ENCODE measurements at places on chromosomes 3 and 15.

GRCh38 chr15:98881526-98882520 is 125.8 kb downstream of the PGPEP1L start:
- peak; percentile 15 for DNase-seq

- DNase-seq, result no peak
Measured at GRCh38 chr3:116896116-116896515, 186.5 kb downstream of the TUSC7 start.

GRCh38 chr15:89095073-89095472 is 6.8 kb downstream of the ABHD2 start:
- DNase-seq, result no peak

DNA sequence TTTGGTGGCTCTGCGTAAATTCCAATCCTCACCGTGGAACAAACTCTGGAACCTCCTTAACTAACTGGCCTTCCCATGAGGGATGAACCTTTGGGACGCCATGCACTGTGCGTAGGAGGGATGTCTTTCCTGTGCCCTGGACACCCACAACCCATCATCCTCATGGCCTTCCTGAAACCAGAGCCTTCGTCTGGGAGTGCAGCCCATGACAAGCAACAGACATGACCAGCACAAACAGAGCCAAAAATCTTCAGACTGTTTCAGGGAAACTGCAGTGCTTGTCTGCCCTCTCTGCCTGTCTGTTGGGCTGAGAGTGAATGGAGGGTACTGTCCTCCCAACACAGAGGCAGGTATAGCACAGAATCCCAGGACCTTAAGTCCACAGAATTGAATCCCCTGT is 61.1 kb upstream of the BOC start:
- DNase-seq, result no peak

GRCh38 chr3:128597900-128598299 is 52.7 kb downstream of the RPN1 start:
- DNase-seq, result no peak

GRCh38 chr3:65814845-65815578 is 223.7 kb downstream of the MAGI1 start:
- DNase-seq, result no peak

GRCh38 chr15:84715441-84716035 is 401 bp downstream of the SEC11A start:
- DNase-seq, result no peak

GRCh38 chr3:194777729-194778128 is 92.0 kb downstream of the FAM43A start:
- DNase-seq, result no peak

DNA sequence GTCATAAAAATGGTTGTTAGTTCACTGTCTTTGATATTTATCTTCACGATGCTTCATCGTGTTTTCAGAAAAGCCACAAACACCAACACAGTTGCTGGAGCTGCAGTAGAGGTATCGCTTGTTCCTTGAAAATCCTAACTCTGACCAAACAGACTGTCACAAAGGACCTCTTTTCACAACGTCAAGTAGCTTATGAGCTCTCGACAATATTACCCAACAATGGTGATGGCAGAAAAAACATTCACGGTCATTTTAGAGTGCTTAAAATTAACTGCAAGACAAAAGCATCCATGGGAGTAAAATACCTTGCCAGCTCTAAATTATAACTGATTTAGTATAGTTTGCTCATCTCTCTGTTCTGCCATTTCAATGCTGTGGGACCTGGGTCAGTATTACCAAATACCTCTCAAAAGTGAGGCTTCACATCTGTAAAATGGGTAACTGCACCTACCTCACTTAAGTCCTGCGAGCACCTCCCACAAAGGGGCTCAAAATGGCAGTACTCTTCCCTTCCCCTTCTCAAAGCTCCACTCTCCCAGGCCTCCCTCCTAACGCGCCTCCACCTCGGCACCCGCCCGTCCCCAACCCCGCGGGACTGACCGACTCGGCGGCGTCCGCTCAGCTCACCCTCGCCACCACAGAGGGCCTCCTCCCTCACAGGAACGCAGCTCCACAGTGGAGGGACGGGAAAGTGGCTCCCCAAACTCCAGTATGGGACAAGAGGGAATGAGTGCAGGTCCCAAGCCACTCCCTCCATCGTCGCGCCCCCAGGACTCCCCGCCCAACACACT is 546 bp downstream of the TRIM59 start:
- no peak for DNase-seq

DNA sequence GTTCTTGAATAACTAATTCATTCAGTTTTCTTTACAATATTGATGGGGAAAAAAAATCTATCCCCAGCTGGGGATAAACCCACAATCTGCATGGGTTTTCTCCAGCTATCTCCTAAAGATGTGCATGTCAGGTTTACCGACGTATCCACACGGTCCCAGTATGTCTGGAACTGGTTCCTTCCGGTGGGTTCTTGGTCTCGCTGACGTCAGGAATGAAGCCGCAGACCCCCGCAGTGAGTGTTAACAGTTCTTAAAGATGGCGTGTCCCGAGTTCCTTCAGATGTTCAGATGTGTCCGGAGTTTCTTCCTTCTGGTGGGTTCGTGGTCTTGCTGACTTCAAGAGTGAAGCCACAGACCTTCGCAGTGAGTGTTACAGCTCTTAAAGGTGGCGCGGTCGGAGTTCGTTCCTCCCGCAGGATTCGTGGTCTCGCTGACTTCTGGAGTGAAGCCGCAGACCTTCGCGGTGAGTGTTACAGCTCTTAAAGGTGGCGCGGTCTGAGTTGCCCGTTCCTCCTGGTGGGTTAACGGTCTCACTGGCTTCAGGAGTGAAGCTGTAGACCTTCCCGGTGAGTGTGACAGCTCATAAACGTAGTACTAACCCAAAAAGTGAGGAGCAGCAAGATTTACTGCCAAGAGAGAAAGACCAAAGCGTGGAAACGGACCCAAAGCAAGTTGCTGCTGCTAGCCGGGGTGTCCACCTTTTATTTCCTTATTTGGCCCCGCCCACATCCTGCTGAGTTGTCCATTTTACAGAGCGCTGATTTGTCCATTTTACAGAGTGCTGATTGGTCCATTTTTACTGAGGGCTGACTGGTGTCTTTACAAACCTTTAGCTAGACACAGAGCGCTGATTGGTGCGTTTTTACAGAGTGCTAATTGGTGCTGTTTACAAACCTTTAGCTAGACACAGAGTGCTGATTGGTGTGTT is 195.1 kb upstream of the NR2F2 start:
- DNase-seq, result no peak

DNA sequence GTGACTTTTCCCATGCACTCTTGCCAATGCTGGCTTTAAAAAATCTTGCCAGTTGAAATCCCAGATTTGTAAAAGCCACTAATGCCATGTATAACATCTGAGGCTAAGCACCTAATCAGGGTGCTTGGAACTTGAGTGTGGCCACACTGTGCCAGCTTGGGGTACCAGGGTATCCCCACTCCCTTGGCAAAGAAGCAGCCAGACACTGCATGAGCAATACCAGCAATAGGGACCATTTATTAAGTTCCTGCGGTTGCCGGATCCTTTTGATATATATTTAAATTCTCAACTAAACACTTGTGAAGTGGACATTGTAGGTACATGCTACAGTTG is 2.2 kb upstream of the RHCG start:
- DNase-seq, result no peak

- DNase-seq, result no peak
Measured at GRCh38 chr3:12643010-12643380, 20.9 kb downstream of the RAF1 start.

DNA sequence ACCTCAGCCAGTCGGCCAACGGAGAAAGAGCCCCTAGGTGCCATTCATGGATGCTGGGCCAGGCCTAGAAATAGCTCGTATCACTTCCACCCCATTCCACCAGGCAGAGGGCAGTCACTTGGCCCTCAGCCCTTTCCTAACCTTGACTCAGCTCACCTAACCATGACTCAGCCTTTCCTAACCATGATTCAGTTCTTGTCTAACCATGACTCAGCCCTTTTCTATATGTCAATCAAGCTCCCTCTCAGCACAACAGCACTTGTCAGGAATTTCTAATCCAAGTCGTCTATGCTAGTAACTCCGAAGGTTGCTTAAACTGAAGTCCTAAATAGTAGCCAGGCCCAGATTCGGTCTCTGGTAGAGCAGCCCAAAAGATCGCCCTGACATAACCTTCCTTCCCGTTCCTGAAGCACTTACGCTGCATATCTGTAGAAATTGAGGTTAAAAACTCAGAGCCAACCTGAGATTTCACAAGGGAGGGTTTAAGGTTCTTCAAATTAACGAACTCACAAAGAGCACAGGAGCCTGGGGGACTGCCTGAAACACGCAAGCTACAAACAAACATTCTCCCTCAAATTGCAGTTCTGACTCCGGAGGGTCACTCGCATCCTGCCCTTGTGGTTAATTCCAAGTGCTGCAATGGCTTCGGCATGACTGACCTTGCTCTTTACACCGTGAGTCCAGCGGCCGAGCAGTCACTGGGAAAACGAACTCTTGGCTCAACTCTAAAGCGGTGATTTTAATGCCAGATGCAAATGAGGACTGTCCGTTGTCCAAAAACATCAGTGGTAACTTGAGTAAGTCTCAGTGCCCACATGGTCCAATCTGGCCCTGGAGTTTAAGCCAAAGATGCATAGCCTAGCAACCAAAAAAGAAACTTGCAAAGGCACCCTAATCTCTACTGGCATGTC is 99.9 kb downstream of the ADAMTS17 start:
- no peak for DNase-seq

DNA sequence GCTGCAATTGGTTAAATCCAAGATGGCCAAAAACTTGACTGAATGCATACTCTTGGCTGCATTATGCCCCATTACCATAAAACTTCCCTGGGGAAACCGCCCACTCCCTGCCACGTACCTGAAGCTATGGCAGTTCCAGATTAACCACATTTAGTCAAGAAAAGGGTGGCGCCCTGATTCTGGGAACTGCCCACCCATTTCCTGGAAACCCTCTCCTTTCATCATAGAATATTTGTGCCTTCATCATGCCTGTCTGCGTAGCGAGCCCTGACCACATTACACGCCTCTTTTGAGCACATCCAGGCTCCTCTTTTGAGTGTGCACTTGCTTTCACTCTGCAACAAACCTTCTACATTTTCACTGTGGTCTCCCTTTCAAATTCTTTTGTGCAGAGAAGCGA is 5.2 kb downstream of the LINS1 start:
- no peak for DNase-seq

GRCh38 chr15:101359365-101359947 is 64.4 kb upstream of the SNRPA1 start:
- DNase-seq, result no peak

DNA sequence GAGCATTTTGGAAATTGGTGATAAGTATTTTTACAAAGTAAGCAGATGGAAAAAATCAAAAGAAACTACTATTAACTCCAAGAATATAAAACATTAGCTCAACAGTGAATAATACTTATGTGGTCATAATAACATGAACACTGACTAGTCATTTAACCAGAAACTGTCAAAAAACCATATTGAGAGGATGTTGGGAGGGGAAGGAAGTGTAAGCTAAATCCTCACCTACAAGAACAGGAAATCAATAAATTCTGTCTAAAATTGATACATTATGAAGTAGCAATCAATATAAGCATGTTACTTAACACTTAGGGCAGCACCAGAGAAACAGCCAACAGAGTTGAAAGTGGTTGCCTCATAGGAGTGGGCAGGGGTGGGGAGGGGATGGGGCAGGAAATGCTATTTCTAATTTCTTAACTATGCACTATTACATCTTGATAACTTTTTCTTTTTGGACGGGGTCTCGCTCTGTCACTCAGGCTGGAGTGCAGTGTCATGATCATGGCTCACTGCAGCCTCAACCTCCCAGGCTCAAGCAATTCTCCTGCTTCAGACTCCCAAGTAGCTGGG is 41.7 kb downstream of the CCR3 start:
- no peak for DNase-seq

- DNase-seq, result no peak
Measured at GRCh38 chr3:155491696-155492095, 198.2 kb upstream of the STRIT1 start.

DNA sequence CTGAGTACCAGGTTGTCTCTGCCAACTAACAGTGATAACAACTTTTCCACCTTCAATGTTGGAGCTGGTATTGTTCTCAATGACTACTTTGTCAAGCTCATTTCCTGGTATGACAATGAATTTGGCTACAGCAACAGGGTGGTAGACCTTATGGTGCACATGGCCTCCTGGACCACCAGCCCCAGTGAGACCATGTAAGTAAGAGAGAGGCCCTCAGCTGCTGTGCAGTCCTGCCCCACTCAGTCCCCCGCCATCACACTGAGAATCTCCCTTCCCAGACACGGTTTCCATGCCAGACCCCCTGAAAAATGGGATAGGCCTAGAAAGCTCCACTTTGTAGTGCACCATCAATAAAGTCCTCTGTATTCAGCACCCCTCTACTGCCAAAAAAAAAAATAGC is 56.1 kb downstream of the PIK3CB start:
- no peak for DNase-seq

DNA sequence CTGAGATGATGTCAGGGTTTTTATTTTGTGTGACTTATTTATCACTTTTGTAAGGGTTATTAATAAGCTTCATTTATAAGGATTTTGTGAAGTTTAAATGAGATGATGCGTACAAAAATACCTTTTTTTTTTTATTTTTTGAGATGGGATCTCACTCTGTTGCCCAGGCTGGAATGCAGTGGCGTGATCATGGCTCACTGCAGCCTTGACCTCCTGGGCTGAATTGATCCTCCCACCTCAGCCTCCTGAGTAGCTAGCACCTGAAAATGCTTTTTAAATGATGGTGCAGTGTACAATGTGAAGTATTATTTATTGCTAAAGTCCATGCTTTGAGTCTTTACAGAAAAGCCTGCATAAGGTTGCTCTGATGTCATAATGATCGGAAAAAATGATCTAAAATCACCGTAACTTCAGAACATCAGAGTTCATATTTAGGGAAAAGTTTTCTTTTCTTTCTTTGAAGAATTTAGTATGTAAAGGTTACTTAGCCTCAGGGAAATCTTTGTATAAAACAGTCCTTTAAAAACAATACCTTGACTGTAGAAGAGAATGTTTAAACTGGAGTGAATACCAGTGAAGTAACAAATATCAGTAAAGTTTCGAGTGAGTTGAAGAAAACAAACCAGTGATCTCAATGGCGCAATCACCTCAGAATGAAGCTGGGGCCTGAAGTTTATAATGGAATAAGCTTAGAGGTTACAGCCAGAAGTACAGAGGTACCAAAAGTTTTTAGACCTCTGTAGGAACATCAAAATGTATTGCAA is 29.7 kb downstream of the TCF12 start:
- DNase-seq, result no peak

- DNase-seq, result no peak
Measured at GRCh38 chr15:52233405-52233804, 42.2 kb upstream of the GNB5 start.

- no peak for DNase-seq
Measured at GRCh38 chr3:81931265-81932251, 170.1 kb upstream of the GBE1 start.

All from NCI-H187 (cell line).